Karpas-422 (cell line): ENCODE measurements at places on chromosomes 2 and 18. TPM values are rescaled to one million over a fixed set of nuclear protein-coding genes. Genes with fewer than 3 reads are reported as not detected.

DNA sequence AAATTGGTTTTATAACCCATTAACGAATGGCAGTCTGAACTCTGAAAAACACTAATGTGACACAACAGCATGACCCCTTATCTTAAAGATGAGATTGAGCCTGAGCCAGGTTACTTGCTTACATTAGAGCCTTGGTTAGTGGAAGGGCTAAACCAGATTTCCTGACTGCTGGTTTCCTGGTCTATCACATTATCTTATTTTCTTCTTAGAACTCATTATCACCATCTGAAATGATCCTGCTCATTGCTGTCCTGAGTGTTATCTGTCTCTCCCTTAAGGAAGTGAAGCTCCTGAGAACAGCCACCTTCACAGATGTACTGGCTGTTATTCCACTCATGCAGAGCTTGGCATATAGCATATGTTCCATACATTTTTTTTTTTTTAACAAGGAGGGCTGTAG, 9.0 kb upstream of the NRP2 start:
- H3K27ac ChIP-seq, result no peak overlapping the region
- no peak for DNase-seq
- no peaks in the 10 kb centered on the region for H3K36me3 ChIP-seq
- H3K4me1 ChIP-seq, result peaks cover 10% of the 10 kb centered on the region
- H3K4me3 ChIP-seq, result no peak overlapping the region

- no peaks in the 10 kb centered on the region for H3K27me3 ChIP-seq
- no peaks in the 10 kb centered on the region for H3K36me3 ChIP-seq
- no peak overlapping the region for H3K4me3 ChIP-seq
- H3K4me1 ChIP-seq, result no peaks in the 10 kb centered on the region
- DNase-seq, result no peak
Measured at GRCh38 chr2:221485503-221485870, 86.6 kb downstream of the EPHA4 start.

- no peaks in the 10 kb centered on the region for H3K4me1 ChIP-seq
- H3K27me3 ChIP-seq, result no peaks in the 10 kb centered on the region
- no peak for DNase-seq
- H3K36me3 ChIP-seq, result no peaks in the 10 kb centered on the region
Measured at GRCh38 chr2:102236132-102236531, 49.3 kb downstream of the IL1RL2 start.

DNA sequence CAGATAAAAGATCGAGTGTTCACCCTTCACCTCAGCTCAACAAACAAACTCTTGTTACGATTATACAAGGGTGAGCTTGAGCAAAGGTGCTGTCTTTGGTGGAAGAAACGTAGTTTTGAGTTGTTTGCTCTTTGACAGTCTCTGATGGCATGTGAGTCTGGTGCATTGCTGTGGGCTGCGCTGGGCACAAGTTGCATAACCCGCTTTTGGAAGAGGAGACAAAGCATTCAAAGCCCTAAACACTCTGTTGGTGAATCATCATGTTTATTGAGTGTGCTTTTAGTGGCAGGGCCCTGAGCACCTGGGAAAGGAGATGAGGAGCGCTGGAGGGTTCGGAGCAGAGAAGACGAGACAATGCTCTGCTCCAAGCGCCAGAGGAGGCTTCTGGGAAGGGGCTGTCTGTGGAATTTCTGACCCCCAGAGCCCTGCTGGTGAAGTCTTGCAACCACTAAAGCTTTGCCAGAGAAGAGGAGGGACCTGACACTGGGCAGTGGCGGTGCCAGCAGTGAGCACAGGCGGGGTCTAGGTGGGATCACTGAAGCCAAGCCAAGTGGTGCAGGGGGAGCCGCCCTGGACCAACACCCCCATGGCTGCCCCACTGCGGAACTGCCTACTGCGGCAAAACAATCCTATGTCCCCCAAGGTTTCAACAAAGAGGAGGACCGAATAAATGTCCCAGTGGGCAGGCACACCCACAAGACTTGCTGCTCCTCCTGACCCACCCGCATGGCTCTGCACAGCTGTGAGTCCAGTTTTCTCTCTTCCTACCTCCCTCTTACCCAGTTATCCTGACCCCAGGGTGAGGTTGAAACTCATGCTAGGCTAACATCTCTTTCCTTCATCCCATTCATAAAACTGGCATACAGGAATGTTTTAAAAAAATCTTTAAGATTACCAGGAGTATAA, 64.0 kb downstream of the TNFRSF11A start:
- DNase-seq, result no peak
- H3K36me3 ChIP-seq, result no peaks in the 10 kb centered on the region
- no peaks in the 10 kb centered on the region for H3K4me1 ChIP-seq

GRCh38 chr18:31245820-31246219, 72.1 kb upstream of the DSG1 start:
- H3K4me3 ChIP-seq, result peak overlapping the region; percentile 65
- H3K27ac ChIP-seq, result peak overlapping the region; percentile 96
- H3K27me3 ChIP-seq, result no peaks in the 10 kb centered on the region
- peak; percentile 93 for DNase-seq

DNA sequence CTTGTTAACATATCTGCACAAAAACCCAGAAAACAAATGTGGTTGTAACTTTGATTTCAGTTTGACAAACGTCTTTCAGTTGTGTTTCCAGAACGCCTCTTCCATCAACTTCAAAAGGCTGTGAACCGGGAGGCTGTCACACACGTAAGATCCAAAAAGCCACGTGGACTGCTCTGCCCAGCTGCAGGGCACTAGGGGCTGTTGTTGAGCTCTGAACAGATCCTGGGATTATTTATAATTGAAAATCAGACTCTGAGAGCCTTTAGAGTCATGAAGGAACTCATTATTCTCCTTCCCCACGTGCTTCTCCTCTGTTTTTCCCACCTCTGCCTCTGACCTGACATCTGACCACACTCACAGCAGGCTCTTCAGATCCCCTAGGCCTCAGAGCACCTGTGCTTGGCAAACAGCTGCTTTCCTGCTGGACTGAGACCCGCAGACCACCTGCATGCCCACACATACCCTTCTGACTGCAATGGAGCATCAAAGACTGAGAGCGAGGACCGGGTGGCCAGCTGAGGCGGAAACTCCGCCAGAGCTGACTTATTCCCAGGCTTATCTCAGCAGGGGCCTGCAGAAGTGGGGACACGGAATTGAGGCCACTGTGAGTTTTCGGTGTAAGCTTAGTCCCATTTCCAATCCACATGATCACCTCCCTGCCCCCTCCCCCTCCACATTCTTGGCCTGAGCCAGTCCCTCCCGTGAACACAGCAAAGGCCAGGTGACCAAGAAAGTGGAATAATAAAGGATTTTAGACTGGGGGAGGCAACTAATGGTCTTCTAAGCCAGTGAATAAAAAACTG, 114.8 kb downstream of the ATL2 start:
- H3K4me1 ChIP-seq, result peaks cover 5% of the 10 kb centered on the region
- no peaks in the 10 kb centered on the region for H3K27me3 ChIP-seq
- H3K36me3 ChIP-seq, result no peaks in the 10 kb centered on the region; the same call in 1 of the 2 replicates
- DNase-seq, result no peak

- H3K27ac ChIP-seq, result no peak overlapping the region
- no peaks in the 10 kb centered on the region for H3K27me3 ChIP-seq
- no peaks in the 10 kb centered on the region for H3K36me3 ChIP-seq
- no peak for DNase-seq
Measured at GRCh38 chr2:226578879-226579278, 220.7 kb downstream of the IRS1 start.

TMEM200C gene
- total RNA-seq, result not detected in 2 replicates

FMNL2 gene
- 2.8 and 3.2 TPM in 2 replicates for total RNA-seq

- no peak overlapping the region for H3K4me3 ChIP-seq
- H3K27me3 ChIP-seq, result no peaks in the 10 kb centered on the region
- no peak overlapping the region for H3K27ac ChIP-seq
Measured at GRCh38 chr2:162888652-162889051, 50.1 kb upstream of the KCNH7 start.

GRCh38 chr18:65821911-65822310, 71.1 kb downstream of the CDH7 start:
- H3K27ac ChIP-seq, result no peak overlapping the region
- DNase-seq, result no peak
- H3K4me3 ChIP-seq, result no peak overlapping the region
- no peaks in the 10 kb centered on the region for H3K4me1 ChIP-seq

GRCh38 chr2:234406085-234406484, 90.8 kb downstream of the ARL4C start:
- no peaks in the 10 kb centered on the region for H3K4me1 ChIP-seq
- H3K27ac ChIP-seq, result no peak overlapping the region
- no peaks in the 10 kb centered on the region for H3K27me3 ChIP-seq
- DNase-seq, result no peak
- H3K4me3 ChIP-seq, result no peak overlapping the region
